Left cardiac atrium (tissue), 4 donors: ENCODE measurements at places on chromosomes 5 and 9. TPM values are rescaled to one million over a fixed set of nuclear protein-coding genes. Genes with fewer than 3 reads are reported as not detected.

The PCDHGA1 gene
- total RNA-seq, result 1.4 TPM

DNA sequence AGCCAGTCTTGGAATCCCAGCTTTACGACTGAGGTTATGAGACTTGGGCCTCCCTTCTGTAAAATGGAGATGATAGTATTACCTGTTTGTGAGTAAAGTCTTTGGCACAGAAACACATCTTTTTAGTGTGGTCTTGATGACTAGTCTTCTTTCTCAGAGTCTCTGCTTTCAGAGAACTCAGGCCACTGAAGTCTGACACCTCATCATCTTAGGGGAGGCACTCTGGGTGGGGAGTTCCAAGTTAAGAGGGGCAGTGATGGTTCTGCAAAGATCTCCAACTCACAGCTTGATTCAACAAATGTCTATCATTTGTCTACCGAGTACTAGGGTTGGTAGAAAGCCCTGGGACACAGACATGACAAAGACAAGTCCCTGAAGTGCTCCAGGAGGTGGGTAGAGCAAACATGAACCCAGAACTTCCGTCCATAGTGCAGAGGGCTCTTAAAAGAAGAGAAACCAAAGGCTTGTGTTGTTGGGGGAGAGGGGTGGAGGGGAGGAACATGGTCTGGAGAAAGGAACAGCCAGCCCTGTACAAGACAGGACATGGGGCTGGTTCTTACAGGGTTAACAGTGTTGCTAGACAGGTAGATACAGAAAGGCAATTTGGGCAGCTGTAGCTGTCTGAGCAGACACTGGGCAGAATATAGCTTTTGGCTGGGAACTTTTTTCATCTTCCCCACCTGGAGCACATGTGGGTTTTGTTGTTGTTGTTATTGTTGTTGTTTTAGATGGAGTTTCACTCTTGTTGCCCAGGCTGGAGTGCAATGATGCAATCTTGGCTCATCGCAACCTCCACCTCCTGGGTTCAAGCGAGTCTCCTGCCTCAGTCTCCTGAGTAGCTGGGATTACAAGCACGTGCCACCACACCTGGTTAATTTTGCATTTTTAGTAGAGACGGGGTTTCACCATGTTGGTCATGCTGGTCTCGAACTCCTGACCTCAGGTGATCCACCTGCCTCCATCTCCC, 2.6 kb upstream of the CD14 start:
- no peak for DNase-seq

The TXNDC8 gene
- not detected for total RNA-seq

DNA sequence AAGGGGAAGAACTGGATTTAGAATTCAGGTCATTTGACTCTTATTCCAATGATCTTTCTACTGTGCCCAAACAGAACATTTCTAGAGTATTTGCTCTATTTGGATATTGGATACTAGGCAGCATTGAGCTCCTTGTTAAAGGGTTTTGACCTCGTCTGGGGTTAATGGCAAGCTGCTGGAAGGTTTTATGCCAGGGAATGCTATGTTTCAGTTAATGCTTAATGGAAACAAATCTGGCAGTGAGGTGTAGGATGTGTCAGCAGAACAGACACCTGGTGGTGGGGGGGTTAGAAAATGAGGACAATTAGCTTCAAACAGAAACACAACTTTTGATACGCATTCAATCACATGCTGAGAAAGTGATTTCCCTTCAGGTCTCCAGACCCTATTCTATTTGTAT, 51.5 kb downstream of the AGXT2 start:
- DNase-seq, result no peak

DNA sequence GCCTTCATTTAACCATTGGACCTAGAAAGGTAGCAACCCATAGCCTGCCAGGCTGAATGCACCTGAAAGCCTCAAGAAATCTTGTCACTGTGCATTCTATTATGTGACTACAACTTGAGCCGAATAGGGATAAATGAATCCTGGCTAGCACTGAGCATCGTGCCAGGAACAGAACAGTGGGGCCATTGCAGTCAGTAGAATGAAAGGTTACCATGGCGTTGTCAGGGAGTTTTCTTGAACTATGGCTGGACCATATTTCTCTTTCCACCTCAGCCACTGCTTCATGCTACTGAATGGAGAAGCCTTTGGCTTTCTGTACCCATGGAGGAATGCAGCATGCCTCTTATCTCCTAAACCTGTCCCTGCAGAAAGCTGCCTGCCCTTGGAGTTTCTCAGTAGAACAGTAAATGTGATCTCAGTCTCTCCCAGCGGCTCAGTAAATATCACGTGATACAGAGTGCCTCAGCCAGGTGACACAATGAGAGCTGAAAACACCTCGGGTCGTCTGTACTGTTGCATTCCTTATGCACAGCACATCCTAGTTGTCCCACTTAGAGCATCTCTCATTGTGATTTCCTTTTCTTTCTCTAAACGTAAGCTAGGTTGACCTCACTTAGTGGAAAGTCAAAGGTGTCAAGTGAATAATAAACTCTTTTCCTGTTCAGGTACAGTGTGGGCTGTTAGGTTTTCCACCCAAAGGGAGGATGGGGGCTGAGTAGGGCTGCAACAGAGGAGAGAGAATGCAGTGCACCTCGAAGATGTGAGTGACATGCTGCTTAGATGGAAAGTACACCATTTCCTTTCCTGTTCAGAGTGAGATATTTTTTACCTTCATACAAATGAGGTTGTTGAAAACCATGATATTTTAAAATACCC, 115.3 kb downstream of the MACIR start:
- no peak for DNase-seq

The SLC6A18 gene
- not detected for total RNA-seq

- DNase-seq, result no peak
Measured at GRCh38 chr9:18190671-18191374, 283.1 kb upstream of the ADAMTSL1 start.

DNA sequence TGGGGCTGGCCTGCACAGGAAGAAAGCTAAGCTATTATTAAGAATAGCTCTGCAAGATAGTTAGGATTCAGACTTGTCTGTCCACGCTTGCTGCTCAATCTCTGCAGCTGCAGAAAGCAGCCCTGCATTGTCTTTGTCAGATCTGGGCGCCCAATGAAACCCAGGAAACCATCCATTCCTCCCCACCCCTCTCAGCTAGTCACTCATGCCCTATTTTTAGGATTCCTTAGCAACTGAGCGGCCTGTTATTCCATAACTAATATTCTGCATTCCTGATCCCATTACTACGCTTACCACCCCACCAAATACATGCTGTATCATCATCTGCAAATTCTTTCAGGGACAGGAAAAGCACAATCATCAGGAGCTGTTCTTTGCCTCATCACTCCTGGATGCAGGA, 52.9 kb upstream of the APC start:
- no peak for DNase-seq

The TNC gene
- total RNA-seq, result 54.5 TPM

DNA sequence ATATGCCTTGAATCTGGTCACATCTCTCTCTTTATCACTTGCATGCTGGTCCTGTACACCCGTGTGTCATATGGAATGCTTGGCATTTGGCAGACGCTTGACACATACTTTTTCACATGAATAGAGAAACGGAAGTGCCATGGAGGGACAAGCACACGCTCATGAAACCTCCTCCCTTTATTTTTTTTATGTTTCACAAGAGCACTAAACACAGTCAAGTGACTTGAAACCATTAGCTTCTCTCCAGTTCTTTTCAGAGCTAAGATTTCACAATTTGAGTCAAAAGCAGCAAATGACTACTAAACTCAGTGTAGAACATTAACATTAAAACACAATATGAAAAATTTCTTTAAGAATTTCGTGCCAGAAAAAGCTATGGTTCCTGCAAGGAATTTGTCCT, 151.1 kb downstream of the DOCK2 start:
- DNase-seq, result no peak

DNA sequence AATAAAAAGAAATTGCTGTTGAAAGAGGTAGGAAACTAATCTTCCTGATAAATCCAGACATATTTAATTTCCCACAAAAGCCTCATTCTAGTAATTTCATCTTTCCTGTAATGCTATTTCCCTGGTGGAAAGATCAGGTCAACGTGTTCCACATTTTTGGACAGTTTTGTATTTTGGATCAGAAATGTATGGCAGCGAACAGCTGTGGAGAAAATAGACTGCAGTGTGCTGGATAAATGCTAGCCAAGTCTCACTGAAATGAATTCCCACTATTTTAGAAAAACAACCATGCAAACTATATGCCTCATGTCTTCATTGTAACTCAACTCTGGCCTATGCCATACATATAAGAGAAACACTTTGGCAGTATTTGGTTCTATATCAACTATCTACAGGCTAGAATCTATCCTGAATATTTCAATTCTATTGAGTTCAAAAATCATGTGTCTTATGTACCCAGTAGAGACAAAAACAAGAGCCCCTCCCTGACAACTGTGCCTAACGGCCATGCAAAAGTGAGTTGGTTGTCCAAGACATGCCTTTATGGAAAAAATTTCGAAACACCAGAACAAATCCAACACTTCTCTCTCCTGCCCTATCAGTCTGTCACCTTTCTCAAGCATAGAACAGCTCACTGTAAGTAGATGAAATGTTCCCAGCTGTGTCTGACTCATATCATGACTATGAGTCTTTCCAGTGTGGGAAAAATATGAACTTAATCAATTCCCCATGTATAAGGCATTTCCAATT, 191.3 kb upstream of the NREP start:
- DNase-seq, result no peak

The PCDHB12 gene
- total RNA-seq, result 2.4 TPM

DNA sequence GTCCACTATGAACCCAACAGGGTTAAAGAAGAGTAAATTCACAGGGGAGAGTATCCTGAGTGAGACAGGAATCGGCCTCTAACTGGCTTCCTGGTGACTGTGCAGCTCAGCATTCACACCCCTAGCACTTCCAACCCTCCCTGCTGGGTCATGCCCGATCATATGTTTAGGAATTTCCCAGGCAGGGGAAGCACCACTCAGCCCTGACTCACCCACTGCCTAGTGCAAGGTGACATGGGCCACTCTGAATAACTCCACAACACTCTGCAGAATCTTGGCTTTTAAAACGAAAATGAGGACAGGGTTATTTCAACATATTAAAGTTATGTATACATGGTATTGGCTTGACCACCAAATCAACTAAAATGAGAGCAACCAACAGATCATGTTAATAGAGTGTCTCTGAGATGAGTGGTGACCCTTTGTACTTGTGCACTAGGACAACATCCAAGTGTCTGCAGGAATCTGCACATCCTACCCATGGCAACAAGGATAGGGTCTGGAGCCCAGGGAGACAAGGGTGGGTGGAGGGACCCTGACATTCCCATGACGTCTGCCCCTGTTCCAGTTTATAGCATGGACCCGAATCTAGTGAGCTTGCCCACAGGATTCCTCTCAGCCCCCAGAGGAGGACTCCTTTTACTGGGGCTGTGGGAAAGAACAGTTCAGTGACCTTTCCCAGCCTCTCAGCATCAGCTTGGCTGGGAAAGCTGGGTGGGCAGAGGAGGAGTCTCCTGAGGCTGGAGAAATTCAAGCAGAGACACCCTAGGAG, 485.8 kb downstream of the SEMA5A start:
- no peak for DNase-seq

- no peak for DNase-seq
Measured at GRCh38 chr5:102583276-102584124, 84.7 kb upstream of the SLCO6A1 start.

DNA sequence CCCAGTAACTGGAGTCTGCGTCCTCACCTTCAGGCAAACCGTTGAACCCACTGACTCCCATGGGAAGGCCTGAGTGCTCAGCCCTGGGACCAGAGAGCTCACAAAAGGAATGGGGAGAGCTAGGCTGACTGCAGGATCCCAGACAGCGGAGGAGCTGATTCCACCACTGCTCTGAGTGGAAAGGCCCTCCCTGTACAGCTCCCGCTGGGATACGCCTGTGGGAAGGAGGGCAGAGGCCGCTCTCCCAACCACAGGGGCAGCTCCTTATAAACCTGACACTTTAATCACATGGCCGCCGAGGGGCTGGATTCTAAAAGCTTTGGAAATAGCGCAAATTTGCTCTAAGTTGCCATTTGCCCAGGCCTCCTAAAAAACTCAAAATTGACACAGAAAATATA, 37.1 kb downstream of the DBH start:
- no peak for DNase-seq

DNA sequence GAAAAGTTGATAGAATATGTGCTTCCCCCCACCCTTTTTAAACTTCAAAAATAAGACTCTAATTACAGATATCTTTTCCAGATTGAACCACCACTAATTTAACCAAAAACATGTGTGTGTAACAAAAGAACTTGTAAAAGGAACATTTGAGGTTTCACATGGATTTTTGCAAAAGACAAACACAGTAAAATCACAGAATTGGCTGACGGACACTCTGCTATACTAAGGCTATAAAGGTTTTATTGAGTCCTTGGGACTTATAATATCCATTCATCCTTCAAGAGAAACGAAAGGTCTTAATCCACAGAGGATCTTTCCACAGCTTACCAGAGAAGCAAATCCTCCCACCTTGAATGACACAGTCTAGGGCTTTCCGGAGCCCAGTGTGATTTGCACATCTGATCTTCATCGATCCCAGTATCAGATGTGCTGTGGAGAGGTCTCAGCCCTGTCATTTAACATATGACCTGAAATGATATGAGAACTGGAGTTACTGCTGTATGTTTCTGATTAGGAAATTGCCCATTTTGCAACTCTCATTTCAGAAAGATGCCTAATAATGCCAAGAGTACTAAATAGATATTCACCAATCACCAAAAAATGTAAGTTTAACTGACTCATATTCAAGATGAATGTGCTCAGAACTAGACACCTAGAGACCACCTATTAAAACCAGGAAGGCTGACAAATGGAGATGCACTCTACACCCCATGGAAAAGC, 256.5 kb upstream of the FBXL7 start:
- DNase-seq, result no peak

- DNase-seq, result no peak
Measured at GRCh38 chr5:98443881-98444280, 329.6 kb upstream of the RGMB start.

DNA sequence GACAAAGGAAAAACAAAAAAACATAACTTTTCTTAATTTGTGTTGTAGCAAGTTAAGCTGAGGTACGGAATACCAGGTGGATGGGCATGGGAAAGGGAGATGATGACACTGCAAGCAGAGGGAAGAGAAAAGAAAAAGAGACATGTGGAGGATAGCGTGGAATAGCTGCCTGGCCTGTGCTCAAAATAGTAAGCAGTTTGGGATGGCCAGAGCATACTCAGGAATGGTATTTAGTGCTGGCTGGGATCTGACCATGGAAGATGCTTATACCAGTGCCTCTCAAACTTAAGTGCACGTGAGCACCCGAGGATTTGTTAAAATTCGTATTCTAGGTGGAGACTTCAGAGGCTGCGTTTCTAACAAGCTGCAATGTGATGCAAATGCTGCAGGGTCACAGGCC, 41.3 kb downstream of the LNPEP start:
- DNase-seq, result no peak

- no peak for DNase-seq
Measured at GRCh38 chr9:113656771-113657670, 193.5 kb downstream of the RGS3 start.

The GABRA6 gene
- not detected for total RNA-seq

- DNase-seq, result no peak
Measured at GRCh38 chr9:89667726-89668125, 62.9 kb downstream of the GADD45G start.
